Left ventricle myocardium inferior (tissue), 1 donor: ENCODE measurements at places on chromosomes 1 and 21.

GRCh38 chr1:61865646-61866220, 123.5 kb downstream of the PATJ start:
- no peak overlapping the region for H3K4me3 ChIP-seq
- DNase-seq = no peak
- H3K4me1 ChIP-seq = peaks cover 15% of the 10 kb centered on the region
- peaks cover 12% of the 10 kb centered on the region for H3K36me3 ChIP-seq

DNA sequence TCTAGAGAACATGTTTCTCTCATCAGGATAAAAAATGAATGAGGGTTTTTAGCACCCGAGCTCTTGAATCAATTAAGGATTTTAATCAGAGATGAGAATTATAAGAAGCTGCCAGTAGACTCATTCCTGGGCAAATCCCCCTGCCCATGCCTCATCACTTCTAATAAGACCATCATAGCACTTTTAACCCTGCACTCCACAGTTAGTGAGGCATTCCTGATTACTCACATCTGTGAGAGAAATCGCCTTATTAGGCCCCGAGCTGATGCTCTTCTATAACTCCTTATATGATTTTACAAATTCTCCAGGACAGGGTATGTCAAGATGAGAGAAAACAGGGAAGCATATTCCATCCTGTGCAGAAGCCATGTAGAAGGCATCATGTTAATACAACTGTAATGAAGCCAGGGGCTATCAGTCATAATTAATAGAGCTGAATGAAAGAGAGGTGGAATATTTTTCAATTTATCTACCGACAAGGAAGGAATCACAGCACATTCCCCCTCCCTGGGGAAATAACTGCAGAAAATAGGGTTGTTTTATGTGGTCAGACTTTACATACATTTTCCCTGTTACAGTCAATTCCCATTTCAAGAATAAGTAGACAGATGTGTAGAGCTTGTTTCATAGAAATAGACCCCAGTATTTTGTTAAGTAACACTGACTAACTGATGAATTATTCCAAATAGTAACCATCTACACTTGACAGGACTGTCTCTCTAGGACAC, 272.7 kb downstream of the HHIPL2 start:
- no peak overlapping the region for H3K4me3 ChIP-seq
- no peak overlapping the region for H3K27ac ChIP-seq
- H3K4me1 ChIP-seq = no peaks in the 10 kb centered on the region
- DNase-seq = no peak
- H3K27me3 ChIP-seq = peaks cover 7% of the 10 kb centered on the region
- no peaks in the 10 kb centered on the region for H3K36me3 ChIP-seq

DNA sequence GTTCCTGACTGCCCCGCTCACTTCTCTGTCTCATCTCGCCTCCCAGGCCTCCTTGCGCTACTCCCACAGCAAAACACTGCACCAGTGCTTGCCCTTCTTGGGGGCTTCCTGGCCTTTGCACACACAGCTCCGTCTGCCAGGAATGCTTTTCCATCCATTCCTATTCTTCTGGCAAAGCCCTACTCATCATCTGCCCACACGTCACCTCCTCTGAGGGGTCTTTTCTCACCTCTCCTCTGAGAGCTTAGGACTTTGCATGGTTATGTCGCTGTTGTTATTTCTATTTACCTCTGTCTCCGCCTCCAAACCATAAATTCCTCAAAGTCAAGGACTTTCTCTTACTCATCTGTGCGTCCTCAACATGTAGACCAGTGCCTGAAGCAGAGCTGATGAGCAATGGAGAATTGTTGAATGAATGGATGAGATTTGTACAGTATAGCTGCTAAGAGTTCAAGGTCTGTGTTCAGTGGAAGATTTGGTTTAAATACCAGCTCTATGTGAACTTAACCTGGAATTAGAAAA, 26.4 kb upstream of the BTG2 start:
- H3K4me3 ChIP-seq = peak overlapping the region; percentile 44
- peaks cover 95% of the 10 kb centered on the region for H3K4me1 ChIP-seq
- no peaks in the 10 kb centered on the region for H3K36me3 ChIP-seq

- peaks cover 9% of the 10 kb centered on the region for H3K4me1 ChIP-seq
- H3K27ac ChIP-seq = no peak overlapping the region
- no peaks in the 10 kb centered on the region for H3K36me3 ChIP-seq
- no peaks in the 10 kb centered on the region for H3K27me3 ChIP-seq
- H3K4me3 ChIP-seq = no peak overlapping the region
These were observed 527.5 kb upstream of the DAB1 start for GRCh38 chr1:57951390-57951789.

- H3K27ac ChIP-seq = peak overlapping the region; percentile 80
- peaks cover 4% of the 10 kb centered on the region for H3K27me3 ChIP-seq
- no peaks in the 10 kb centered on the region for H3K36me3 ChIP-seq
- no peak for DNase-seq
- H3K4me1 ChIP-seq = peaks cover 93% of the 10 kb centered on the region
These were observed 21.9 kb downstream of the ERG start for GRCh38 chr21:38476385-38476784.

DNA sequence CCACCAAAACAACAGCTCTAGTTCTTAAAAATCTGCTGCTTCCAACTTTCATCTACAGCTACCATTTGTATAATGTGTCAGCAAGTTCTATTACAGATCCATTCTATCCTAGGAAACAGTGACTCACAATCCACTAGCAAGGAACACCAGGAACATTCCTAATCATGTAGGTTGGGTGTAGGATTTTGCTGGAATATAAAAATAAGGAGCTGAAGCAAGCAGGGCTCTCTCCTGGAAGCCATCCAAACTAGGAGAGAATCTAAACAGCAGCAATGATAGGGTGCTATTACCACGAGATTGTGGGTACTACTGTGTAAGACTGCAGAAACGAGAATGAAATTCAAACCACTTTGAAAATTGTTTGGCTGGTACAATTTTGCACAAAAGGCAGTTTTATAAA, 135.0 kb downstream of the PTPN14 start:
- H3K4me1 ChIP-seq = peaks cover 55% of the 10 kb centered on the region
- H3K27me3 ChIP-seq = no peaks in the 10 kb centered on the region
- no peak for DNase-seq
- peak overlapping the region; percentile 10 for H3K4me3 ChIP-seq
- H3K27ac ChIP-seq = peak overlapping the region; percentile 68
- no peaks in the 10 kb centered on the region for H3K36me3 ChIP-seq
